ENCODE measurements at places on chromosomes 12 and 14.
A peak's percentile ranks its signal among the peaks of the same experiment; 100 is the strongest.

DNA sequence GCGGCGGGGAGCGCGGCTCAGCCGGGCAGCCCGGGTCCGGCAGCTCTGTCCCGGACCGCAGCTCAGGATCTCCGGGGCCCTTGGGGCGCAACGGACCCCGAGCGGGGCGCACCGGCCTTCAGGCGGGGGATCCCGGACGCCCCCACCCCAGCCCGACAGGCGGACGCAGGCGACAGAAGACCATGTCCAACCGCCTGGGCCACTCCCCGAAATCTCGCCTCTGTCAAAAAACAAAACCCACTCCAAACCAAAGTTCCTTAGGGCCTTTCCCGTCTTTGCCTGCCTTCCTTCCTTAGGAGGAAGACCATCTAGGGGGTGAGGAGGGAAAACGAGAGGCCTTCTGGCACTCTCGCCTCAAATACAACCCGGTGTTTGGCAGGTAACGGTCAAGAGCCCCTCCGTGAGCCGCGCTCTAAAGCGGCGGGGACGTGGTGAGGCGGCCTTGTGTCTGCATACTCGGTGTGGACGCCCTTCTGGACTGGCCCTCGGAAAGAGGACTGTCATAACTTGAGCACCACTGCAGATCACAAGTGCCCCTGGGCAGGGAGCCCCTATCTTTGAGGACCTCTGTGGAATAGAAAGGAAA lies 604 bp downstream of the HCFC2 start:
- no peak for DNase-seq

DNA sequence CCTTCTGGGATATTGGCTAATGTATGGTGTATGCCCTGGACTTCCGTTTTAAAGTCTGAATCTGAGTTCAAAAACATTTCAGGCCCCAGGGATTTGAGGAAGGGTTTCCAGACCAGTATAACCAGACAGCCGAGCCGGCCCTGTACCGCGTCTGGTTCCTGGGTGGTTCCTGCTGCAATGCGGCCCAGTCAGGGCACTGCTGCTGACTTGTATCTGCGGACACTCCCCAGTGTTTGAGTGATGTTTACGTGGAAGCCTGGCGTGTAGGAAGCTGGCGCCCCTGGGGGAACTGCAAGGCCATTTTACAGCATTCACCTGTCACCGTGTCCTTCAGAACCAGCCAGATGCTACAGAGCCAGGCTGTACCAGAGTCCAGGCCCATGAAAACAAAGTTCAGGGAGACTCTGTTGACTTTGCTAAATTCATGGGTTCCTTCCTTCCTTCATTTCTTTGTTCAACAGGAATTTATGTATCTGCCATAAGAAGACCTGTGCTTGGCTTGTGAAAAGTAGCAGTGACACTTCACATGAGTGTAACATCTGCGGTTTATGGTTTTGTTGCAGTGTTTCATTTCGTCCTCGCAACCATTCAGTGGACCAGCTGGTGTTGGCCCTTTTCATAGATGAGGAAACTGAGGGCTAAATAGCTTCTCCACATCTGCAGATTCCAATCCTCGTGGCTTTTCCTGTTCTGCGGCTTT lies 16.8 kb downstream of the EML1 start:
- no peak for DNase-seq

DNA sequence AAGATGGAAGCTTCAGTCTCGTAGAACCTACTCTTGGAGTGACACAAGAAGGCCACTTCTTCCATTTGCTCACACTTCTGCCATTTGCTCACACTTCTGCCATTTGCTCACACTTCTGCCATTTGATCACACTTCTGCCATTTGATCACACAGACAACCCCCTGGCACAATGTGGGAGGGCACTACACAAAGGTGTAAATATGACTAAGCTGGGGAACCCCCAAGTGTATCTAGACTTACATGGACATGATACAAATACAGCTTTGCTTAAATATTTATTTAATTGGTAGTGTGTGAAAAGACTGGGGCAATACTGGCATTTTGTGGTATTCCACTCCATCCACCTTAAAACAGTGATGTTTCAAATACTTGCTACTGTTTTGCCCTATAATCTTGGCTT lies 296.2 kb upstream of the PPFIA2 start:
- no peak for DNase-seq

GRCh38 chr12:115210533-115211252 lies 526.7 kb upstream of the TBX3 start:
- no peak for DNase-seq

DNA sequence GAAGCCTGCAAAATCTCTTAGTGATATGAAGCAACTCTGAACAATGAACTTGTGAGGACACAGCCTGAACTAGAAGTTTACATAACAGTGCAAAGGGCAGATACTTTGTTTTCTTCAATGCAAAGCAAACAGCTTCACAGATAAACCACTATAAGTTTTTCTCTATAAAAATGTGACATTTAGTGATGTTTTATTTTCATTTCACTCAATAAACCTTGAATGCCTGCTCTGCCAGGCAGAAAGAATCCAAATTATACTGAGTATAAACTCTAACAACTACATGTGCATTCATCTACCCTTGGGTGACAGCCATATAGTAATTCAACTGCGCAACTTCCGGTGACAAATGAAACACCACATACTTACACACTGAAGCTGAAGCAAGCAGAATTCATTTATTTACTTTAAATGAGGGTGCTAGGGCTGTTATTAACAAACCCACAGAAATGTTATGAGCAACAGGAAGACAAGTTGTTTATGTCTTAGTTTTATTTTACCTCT lies 10.3 kb downstream of the DCP1B start:
- no peak for DNase-seq

- DNase-seq, result no peak
These were observed 138.0 kb upstream of the IGF1 start for GRCh38 chr12:102618197-102618877.

DNA sequence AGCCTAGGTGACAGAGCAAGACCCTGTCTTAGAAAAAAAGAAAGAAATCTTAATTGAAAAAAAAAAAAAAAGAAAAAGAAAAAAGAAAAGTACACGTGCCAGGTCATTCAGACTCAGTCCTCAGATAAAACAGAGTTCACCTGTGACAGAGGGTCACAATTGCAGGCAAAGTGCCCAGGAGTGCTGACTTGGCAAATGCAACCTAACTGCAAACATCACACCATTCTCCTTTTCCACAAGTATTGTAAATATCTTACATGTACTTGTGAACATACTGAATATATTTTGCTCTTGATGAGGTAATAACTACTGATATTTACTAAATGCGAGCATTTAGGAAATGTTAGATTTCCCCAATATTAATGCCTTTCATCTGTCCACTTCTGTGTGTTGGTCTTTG lies 9.0 kb upstream of the COL2A1 start:
- DNase-seq, result no peak

- DNase-seq, result no peak
These were observed 18.9 kb downstream of the LEMD3 start for GRCh38 chr12:65188179-65188701.

- DNase-seq, result no peak
These were observed 86.5 kb downstream of the DAAM1 start for GRCh38 chr14:59274991-59275391.

GRCh38 chr12:64351265-64351664 lies 39.3 kb downstream of the C12orf56 start:
- no peak for DNase-seq

GRCh38 chr12:48163150-48163747 lies 5.9 kb upstream of the ASB8 start:
- no peak for DNase-seq

DNA sequence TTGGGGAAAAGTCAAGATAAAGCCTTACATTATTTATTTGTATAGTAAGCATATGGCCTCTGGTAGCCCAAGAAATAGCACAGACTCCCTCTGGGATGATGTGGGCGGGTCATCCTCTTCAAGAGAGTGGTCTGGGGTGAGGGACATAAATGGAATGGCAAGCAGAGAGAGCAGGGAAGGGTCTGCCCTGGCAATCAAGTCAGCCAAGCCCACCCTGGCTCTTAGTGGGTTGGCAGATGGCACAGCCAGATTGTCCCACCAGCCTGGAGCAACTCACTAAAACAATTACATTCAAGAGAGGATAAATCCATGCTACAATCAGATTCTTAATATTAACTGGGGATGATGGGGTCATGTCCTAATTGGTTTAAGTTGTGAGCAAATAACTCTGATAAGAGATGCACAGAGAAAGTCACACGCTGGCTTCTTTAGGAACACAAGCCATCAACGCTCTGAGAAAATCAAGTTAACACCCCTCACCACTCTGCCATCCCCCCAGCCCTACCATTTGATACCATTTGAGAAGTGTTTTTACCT lies 2.8 kb upstream of the PELI2 start:
- DNase-seq, result no peak

- no peak for DNase-seq
These were observed 85.3 kb downstream of the RFLNA start for GRCh38 chr12:124379938-124380754.

DNA sequence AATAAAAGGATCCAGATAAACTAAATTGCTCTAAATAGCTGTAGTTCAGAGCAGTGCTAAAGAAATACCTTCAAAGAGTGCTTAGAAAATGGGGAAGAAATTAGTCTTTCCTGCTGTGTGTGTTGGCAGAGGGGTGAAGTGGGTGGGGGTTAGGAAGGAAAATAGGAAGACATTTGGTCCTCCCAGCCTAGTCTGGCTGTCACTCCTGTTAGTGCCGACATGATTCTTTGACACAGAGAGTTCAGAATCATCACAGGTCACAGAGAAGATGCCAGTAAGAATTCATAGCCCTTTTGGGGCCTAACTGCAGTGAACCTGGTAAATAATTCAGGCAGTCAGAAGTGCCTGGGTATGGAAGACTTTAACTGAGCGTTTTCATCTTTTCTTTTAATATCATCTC lies 74.8 kb downstream of the FLRT2 start:
- DNase-seq, result no peak

DNA sequence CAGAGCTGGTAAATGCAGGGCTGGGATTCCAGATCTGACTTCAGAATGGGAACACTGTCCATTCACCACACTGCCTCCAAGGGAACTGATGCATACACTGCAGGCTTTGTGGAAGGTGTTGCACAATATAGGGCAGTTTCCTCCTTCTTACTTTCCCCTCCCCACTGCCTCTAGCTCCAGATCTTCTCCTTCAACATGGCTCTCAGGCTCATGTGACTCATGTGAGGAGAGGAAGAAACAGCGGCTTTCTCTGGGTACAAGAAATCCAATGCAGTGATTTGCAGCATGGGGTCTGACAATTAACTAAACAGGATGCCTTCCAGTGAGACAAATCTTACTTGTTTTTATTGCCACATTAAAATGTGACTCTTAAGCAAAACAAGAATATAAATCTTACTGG lies 447.6 kb upstream of the CCDC196 start:
- no peak for DNase-seq

GRCh38 chr14:49820176-49820575 lies 32.4 kb downstream of the NEMF start:
- DNase-seq, result no peak

- DNase-seq, result no peak
These were observed 12.4 kb downstream of the IL22 start for GRCh38 chr12:68240975-68241374.

DNA sequence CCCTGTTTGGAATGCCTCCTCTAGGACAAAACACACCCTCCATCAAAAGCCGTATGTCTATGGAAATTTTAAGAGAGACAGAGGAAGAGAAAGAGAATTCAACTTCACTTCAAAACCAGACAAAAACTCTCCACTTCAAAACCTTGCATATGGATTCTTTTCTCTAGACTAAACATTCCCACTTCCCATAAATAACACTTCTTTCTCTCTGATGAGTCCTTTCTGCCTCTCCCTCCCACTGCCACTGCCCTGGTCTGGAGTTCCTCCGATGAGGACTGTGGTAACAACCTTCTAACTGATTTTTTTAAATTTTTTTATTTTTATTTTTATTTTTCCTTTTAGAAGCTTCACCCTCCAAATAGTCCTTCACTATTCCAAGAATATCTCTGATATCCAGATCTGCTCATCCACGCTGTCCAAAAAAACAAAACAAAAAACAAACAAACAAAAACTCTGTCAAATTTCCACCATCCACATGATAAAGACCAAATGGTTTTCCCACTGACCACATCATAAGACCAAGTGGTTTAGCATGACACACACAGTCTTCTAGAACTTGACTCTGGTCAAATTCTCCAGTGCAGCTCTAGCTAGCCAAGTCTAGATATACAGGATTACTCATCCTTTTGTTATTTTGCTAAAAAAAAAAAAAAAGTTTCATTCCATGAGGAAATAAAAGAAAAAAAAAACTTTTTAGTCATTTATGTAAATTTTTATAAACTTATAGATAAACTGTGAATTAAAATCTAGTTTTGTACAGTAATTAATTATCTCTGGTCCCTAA lies 256.0 kb downstream of the PPFIA2 start:
- peak; percentile 41 for DNase-seq

GRCh38 chr12:92070054-92070863 lies 75.4 kb downstream of the BTG1 start:
- no peak for DNase-seq

DNA sequence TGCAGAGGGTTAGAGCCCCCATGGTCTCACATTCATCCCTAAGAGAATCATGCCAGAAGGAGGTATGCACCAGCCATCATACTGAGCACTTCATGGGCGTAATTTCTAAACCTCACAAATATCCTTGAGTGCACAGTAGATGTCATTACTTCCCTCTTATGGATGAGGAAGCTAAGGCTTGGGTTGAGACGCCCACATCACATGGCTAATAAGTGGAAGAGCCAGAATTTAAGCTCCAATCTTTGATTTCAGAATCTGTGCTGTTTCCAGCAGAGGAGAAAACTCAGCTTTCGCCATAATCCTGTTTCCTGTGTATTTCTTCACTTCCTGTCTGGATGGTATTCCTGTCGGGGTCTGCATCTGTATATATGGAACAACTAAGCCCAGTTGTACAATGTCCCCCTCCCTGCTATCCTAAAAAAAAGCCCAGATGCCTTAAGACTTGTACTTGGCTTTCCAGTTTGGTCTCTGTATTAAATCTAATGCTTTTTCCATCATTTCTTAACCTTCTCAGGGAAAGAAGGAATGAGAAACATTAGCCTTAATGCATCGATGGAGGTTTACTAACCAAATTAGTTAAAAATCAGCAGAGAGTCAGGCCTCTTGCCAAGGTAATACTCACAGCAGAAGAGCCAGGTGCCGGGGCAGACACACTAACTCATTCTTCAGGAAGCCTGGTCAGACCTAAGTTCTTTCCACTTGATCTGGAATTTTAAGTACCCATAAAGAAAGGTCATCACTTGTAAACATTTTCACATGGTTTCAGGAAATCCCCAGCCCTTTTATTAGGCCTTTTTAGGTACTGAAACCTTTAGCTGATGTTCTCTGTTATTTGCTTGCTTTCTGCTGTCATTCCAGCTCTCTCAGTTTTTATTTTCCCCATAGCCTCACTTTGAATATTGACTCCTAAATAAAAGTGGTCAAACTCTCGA lies 5.3 kb downstream of the ISCU start:
- no peak for DNase-seq

- DNase-seq, result no peak
These were observed 14.2 kb downstream of the SEL1L start for GRCh38 chr14:81519200-81520011.

- no peak for DNase-seq
These were observed 17.3 kb downstream of the GPR68 start for GRCh38 chr14:91227183-91227628.

GRCh38 chr12:40156021-40156764 lies 50.3 kb upstream of the SLC2A13 start:
- no peak for DNase-seq

GRCh38 chr12:60501124-60501729 lies 905.4 kb downstream of the SLC16A7 start:
- peak; percentile 1 for DNase-seq
